ENCODE measurements at places on chromosomes 3 and 15.
A peak's percentile ranks its signal among the peaks of the same experiment; 100 is the strongest.

DNA sequence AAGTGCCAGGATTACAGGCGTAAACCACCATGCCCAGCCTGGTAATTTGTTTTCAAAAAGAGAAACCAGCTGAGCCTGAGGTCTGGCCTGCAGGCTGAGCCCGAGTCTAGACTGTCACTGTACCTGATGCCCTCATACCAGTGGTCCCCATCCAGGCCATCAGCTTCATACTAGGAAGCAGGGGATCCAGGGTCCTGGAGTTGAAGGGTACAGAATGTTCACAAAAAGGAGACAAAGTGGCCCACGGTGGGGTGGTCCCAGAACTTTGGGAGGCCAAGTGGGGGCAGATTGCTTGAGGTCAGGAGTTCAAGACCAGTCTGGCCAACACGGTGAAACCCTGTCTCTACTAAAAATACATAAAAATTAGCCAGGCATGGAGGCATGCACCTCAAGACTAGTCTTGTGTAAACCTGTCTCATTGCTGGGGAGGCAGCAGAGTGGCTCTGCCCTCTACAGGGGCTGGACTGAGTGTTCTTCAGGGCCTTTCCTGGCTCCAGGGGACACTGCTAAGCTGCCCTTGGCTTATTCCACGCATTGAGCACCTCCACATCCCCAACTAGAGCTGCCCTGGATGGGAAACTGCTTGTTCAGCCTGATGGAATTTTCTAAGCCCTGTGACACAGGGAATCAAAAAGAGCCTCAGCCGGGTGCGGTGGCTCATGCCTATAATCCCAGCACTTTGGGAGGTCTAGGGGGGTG is 7.9 kb upstream of the HHATL start:
- DNase-seq: no peak

DNA sequence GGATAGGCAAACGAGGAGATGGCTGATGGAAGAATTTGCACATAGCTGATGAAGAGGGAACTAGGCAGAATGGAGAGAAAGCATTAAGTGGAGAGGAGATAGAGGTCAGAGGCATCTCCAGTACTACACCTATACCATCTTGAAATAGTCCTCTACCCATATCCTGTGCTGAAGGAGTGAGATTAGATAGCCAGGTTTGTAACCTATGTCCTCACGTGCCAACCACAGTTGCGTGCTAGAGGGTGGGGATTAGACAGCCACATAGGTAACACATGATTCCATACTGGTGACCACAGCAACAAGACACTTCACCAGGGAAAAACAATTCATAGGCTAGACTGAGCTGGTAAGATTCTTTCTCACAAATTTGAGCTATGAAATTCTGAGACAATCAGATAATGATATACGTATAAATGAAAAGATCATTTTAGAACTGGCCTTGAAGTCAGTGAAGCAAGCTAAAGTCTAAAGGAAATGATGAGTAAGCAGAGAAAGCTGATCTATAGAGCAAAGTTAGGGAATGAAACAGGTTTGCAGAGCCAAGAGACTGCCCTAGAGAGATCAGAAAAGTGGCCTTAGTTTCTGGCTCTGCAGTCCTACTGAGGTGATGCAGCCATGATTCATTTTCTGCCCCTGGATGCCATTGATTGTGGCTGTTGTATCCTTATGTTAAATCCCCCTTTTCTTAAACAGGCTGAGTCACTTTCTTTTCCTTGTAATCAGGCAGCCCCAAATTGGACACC is 17.7 kb downstream of the MYNN start:
- DNase-seq: no peak

DNA sequence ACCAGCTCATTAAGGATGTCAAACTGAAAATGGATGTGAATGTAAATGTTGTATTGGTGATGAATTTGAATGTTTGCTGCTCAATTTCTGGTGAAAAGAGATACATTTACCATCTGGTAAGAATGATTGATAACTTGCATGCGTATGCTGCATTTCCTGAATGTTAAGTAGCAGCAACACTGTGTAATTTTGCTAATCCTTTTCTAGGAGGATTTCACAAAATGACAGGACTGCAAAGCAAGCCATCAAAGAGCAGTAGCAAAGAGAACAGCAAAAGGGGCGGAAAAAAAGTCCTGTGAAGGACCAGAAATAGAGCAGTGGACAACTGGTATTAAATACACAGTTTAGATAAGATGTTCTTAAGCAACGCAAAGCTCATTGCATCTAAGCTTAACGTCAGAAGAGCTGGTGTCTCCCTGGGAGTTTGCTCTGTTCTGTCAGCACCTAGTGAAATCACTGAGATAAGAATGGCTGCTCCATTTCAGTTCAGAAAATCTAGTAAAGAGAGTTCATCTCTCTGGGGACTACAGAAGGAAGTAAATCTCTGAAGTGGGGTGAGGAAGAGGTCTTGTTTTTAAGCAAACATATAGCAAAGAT is 23.5 kb upstream of the PAQR5 start:
- no peak for DNase-seq

DNA sequence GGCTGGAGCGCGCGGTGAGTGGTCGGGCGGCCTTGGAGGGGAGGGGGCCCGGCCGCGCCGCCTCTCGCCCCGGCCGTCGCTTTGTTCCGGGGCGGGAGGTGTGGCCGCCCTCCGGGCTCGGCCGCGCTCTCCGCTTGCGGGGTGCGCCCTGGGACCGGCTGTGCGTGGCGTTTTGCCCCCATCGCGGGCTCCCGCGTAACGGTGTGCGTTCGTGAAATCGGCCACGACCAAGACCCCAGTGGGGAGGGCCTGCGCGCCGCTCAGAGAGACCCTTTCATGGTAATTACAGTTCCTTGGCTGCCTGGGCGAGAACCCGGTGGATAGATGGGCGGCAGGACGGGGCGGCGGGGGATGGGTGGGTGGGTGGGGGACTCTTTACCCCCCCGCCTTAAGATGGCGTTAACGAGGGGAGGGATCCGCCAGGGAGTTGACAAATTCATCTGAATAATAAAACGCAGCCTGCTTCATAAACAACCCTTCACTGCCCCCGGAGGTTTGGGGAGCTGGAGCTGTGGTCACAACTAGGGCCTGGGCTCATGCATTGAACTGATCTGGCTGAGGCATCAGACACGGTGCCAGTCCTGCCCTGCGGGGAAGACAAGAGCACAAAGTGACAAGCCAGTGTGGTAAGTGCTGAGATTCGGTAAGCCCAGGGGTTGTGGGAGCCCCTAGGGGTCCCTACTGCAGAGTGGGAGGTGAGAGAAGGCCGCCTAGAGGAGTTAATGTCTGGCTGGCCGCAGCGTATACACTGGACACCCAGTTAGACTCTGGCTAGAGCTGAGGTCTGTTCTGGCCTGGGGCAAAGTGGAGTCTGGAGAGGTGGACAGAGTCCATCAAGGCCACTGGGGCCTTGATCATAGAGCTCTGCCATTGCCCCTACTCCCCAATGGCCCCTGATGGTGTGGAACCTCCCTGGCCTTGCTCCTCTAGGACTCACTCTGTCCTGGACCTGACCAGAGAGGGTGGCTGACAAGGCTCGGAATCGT is 668 bp downstream of the MRAS start:
- peak; percentile 19 for DNase-seq

DNA sequence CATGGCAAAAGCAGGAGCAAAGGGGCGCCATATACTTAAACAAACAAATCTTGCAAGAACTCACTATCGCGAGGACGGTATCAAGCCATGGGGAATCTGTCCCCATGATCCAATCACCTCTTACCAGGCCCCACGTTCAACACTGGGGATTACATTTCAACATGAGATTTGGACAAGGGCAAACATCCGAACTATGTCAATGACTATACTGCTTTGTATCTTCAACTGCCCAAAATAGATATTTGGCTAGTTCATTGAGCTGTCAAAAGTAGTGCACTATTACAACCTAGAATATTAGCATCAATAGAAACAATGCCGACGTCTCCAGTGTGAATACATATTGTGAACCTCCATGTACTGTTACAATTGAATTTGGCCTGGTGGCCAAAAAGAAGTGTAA is 760.4 kb downstream of the MCTP2 start:
- DNase-seq: no peak

GRCh38 chr15:61275901-61276300 is 46.8 kb upstream of the RORA start:
- DNase-seq: peak; percentile 78

GRCh38 chr15:47442371-47442770 is 274.9 kb upstream of the SEMA6D start:
- DNase-seq: no peak

DNA sequence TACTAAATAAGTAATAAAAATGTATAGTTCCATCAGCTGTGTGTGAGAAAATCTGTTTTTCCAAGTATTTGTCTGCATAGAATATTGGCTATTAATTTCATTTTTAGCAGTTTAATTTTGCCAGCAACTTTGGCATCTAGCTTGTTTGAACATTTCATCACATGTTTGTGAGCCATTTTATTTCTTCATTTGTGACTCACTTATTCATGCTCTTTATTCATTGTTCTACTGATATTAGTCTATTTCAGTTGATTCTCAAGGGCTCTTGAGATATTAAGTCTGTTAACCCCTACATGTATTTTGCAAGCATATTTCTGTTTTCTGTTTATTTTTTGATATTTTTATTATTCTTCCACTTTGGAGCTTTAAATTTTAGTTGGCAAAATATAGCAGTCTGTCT is 74.0 kb upstream of the PHLDB2 start:
- DNase-seq: no peak

- no peak for DNase-seq
Observed at GRCh38 chr3:9340472-9340902, 22.4 kb upstream of the THUMPD3 start.

DNA sequence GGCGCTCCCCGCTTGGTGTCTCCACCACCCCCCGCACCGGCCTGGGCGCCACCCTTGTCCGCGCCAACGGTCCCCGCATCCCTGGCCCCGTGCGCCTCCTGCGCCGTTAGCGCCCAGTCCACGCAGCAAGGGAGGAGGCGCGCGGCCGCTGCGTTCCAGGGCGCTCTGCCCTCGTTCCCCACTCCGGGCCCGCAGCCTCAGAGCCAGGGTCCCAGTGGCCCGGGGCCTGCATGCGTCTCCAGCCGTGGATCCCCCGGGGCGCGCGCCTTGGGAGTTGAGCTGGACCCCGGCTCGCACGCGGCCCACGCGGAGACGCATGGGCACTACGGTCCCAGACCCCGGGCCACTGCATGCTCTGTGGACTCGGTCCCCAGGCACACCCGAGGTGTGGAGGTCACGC is 7.4 kb upstream of the ITPKA start:
- DNase-seq: no peak

DNA sequence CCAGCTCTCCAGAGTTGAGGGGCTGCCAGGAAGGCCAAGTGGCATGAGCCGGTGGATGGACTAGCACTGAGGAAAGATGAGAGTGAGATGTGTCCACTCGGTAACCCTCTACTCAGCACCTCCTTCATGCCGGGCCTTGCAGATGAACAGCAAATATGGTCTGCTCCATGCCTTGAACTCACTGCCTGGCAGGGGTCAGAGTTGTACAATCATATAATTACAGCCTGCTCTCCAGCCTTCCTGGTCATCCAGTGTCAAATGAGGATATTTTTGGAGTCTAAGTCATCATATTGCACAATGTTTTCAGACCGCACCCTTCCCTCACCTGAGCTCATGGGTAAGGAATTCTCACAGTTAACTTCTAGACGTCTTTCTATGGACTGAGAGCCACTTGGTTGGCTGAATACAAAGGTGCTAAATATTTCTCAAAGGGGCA is 4.9 kb downstream of the MGLL start:
- no peak for DNase-seq

- DNase-seq: no peak
Observed at GRCh38 chr15:46088486-46089445, 453.9 kb downstream of the SQOR start.

GRCh38 chr3:87867001-87867400 is 191.8 kb downstream of the CGGBP1 start:
- no peak for DNase-seq

DNA sequence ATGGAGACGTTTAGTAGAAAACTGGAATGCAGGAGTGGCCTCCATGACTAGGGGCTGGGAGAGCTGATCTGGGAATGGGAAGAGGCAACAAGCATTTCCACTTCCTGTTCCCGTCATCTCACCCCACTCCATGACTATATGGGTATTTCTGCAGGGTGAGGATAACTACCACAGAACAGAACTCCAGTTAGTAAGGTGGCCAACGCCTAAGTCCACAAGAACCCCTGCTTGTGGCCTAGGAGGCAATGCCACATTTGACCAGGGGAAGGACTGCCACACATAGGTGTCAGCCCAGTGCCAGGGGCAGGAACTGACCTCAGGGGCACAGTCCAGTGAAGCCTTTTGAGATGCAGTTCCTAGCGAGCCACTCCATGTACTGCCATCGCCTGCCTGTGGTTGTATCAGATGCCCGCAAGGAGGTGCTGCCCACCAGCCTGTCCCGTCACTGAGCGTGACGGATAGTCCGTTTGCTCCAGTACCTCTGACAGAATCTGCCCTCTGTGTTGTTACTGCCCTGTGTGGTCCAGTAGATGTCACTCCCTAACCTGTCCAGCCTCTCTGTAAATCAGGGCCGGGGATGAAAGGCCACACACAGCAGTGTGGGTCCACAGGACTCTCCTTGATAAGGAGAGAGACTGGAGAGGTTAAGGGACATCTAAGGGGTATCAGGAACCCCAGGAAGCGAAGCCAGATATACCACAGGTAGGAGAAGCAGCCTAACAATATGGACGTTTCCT is 3.5 kb upstream of the MTFMT start:
- DNase-seq: peak; percentile 50

DNA sequence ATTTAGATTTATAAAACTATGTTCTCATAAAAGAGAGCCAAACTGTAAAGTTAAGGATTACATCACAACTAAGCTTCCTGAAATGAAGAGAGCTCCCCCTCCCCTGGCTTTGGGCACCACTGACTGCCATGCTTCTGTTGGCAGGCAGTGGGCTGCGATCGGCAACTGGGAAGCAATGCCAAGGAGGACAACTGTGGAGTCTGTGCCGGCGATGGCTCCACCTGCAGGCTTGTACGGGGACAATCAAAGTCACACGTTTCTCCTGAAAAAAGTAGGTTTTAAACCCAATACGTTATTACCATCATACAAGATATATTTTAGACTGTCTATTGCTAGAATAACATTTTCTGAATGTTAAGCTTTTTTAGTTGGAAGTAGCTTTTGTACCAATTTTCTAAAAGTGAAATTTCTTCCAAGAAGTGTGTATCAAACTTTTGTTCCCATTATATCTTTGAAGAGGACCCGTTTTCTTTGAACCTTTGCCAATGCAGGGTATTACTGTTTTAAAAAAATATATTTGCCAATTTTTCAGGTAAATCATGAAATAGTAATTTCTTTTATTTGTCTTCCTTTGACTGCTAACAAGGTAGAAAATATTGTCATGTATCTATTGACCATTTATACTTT is 184.1 kb downstream of the ADAMTSL3 start:
- DNase-seq: peak; percentile 18

DNA sequence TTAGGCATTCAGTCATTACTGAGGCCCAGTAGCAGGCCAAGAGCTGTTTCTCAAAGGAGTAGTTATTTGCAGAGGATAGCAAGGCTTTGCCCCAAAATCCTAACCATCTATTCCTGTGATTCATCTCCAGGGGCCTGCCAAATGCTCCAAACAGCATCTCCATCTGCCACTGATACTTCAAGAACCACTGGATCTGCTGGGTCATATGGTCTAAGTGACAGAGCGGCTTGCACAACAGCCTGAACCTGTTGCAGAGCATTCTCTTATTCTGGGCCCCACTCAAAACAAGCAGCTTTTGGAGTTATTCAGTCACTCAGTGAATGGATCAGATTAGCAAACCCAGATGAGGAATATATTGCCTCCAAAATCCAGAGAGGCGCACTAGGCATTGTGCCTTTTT is 68.8 kb upstream of the ALDH1A3 start:
- no peak for DNase-seq

GRCh38 chr3:22351806-22352205 is 600.8 kb upstream of the ZNF385D start:
- DNase-seq: no peak

All from NCI-H1694 (cell line).